ENCODE measurements at places on chromosomes 2 and 18. TPM values are rescaled to one million over a fixed set of nuclear protein-coding genes. Genes with fewer than 3 reads are reported as not detected.

The LRPPRC gene
- 99.1 TPM for total RNA-seq

The UGT1A5 gene
- total RNA-seq = not detected

DNA sequence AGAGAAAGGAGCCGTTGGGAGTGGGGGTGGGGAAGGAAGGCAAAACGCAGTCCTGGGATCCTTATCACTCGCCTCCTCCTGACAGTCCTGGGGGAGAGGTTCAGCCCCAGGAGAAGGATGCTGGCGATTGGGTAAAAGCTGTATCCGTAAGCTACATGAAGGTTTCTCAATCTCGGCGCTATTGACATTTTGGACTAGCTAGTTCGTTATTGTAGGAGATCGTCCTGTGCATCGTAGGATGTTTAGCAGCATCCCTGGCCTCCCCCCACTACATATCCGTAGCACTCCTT lies 511 bp upstream of the TP53I3 start:
- H3K4me1 ChIP-seq = peaks cover 4% of the 10 kb centered on the region
- H3K36me3 ChIP-seq = no peaks in the 10 kb centered on the region
- H3K27ac ChIP-seq = peak overlapping the region; percentile 96
- no peaks in the 10 kb centered on the region for H3K27me3 ChIP-seq

- no peaks in the 10 kb centered on the region for H3K4me1 ChIP-seq
- DNase-seq = no peak
Measured at GRCh38 chr18:12777500-12777944, 74.7 kb downstream of the PSMG2 start.

The NAT8 gene
- total RNA-seq = 0.62 TPM

- no peak overlapping the region for H3K27ac ChIP-seq
- no peaks in the 10 kb centered on the region for H3K27me3 ChIP-seq
- DNase-seq = no peak
- H3K36me3 ChIP-seq = no peaks in the 10 kb centered on the region
Measured at GRCh38 chr2:8458503-8459459, 223.1 kb upstream of the ID2 start.

DNA sequence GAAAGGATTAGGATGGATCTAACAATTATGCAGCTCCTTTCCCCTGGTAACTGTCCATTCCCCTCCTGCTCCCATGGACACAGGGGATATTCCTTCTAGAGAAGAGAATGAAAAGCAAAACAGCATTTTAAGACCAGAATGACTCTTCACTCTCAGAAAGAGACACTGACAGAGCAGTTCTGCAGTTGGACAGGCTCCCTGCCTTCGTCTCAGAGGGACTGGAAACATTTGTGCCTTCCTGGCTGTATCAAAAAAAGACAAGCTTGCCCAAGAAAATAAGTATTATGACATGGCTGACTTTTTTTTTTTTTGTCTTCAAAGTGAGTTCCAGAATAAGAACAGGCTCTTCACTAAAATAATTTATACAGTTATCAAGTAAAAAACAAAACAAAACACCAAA lies 9.5 kb downstream of the PID1 start:
- H3K4me1 ChIP-seq = no peaks in the 10 kb centered on the region
- H3K27ac ChIP-seq = no peak overlapping the region
- no peaks in the 10 kb centered on the region for H3K36me3 ChIP-seq
- H3K27me3 ChIP-seq = no peaks in the 10 kb centered on the region
- H3K4me3 ChIP-seq = no peak overlapping the region
- no peak for DNase-seq

DNA sequence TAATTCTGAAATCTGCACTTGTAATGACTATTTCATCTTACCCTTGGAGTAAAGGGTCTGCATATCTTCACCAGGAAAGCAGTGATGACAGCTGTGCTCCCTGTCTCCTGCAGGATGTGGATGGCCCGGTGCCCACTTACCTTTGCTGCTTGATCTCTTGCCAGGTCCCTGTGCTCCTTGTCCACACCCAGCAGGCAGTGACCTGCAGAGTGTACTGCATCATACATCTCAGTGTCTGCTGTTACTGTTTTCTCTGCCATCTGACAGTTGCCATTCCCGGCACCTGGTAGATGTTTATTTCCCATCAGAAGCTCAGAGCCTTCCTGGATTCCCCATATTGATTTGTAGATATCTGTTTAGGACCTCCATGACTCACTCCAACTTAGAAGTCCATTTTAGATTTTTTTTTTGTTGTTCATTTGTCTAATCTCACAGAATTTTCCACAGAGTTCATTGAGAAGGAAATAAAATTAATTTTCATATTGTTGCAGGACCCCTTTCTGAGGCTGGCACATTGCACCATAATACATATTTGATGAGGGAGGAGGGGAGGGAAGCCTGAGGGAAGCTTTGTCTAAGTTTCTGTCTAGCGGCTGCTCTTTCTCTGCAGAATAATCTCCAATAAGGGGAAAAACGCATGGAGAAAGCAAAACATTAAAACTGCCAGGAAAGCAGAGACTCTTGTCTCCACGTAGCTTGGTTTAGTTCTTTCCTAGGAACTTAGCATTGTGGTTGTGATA lies 697.5 kb upstream of the RAB6C start:
- DNase-seq = no peak
- no peaks in the 10 kb centered on the region for H3K36me3 ChIP-seq
- H3K27ac ChIP-seq = no peak overlapping the region
- H3K4me1 ChIP-seq = no peaks in the 10 kb centered on the region

DNA sequence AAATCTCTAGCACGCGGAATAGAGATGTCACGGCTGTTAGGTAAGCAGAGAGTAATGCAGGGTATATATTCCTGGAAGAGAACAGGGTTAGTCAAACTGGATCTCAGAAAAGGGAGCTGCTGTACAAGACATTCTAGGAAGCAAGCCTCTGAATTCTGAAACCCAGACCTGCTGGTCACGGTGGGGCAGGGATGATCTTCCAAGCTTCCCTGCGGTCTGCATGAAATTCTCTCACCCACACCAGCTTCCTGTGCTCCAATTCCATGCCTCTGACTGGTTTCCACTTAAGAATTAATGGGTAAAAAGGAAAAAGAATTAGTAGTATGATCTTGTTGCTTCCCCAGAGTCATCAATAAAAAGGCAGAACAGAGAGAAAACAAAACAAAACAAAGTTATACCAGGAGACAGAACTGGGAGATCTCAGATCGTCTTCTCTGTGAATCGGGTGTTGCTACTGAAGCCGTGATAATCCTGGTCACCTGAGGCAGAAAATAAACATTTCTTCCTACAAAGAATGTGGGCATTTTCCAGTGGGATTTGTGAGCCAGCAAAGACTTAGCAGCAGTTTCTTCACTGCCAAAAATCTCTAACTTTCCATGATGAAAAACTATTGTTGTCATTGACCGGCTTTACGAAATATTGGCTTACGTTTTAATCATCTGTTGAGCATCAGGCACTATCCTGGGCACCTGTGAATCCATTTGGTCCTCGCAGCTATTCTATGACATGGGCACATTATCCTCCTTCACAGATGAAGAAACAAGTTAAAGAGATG lies 5.3 kb upstream of the CYP27C1 start:
- H3K4me3 ChIP-seq = no peak overlapping the region
- H3K27me3 ChIP-seq = no peaks in the 10 kb centered on the region
- no peak overlapping the region for H3K27ac ChIP-seq
- no peak for DNase-seq
- H3K36me3 ChIP-seq = no peaks in the 10 kb centered on the region
- H3K4me1 ChIP-seq = no peaks in the 10 kb centered on the region

The CRYGC gene
- not detected for total RNA-seq

DNA sequence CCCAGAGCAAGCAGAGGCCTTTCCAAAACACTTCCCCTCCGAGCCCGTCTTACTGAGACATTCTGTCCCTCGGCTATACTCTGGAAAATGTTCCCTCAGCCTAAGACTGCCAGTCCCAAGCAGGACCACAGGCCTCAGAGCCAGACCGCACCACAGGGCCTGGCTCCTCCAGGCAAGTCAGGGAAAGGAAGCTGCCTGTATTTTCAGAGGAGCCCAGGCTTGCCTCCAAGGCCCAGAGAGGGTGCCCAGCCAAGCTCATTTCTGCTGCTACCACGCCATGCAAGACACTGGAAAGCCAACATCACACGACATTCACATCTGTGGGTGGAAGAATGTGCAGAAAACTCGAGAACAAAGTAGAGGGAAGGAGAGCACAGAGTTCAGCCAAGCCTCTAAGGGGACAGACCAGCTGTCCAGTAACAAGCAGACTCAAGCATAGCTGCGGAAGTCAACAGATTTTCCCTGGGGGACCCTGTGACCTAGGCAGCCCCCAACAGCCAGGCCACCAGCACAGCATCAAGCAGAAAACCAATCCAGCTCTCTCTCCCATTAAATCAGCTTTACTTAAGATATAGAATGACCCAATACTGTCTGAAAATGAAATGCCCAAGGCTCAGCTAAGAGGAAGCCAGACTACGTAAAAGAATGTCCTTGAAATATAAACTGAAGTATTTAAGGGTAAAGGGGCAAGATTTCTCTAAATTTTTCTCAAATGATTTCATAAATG lies 123.9 kb downstream of the ZFP36L2 start:
- peak overlapping the region; percentile 77 for H3K27ac ChIP-seq
- no peaks in the 10 kb centered on the region for H3K27me3 ChIP-seq
- no peak overlapping the region for H3K4me3 ChIP-seq
- no peaks in the 10 kb centered on the region for H3K36me3 ChIP-seq
- no peaks in the 10 kb centered on the region for H3K4me1 ChIP-seq
- no peak for DNase-seq

- no peak for DNase-seq
- no peak overlapping the region for H3K4me3 ChIP-seq
- H3K4me1 ChIP-seq = no peaks in the 10 kb centered on the region
- H3K27me3 ChIP-seq = no peaks in the 10 kb centered on the region
- no peaks in the 10 kb centered on the region for H3K36me3 ChIP-seq
- no peak overlapping the region for H3K27ac ChIP-seq
Measured at GRCh38 chr2:231332388-231332787, 63.1 kb upstream of the B3GNT7 start.

GRCh38 chr18:67428158-67428557 lies 88.4 kb downstream of the DSEL start:
- no peaks in the 10 kb centered on the region for H3K27me3 ChIP-seq
- H3K27ac ChIP-seq = no peak overlapping the region
- no peak overlapping the region for H3K4me3 ChIP-seq
- no peaks in the 10 kb centered on the region for H3K36me3 ChIP-seq
- no peak for DNase-seq

The POTEC gene
- total RNA-seq = not detected

The TPO gene
- not detected for total RNA-seq

DNA sequence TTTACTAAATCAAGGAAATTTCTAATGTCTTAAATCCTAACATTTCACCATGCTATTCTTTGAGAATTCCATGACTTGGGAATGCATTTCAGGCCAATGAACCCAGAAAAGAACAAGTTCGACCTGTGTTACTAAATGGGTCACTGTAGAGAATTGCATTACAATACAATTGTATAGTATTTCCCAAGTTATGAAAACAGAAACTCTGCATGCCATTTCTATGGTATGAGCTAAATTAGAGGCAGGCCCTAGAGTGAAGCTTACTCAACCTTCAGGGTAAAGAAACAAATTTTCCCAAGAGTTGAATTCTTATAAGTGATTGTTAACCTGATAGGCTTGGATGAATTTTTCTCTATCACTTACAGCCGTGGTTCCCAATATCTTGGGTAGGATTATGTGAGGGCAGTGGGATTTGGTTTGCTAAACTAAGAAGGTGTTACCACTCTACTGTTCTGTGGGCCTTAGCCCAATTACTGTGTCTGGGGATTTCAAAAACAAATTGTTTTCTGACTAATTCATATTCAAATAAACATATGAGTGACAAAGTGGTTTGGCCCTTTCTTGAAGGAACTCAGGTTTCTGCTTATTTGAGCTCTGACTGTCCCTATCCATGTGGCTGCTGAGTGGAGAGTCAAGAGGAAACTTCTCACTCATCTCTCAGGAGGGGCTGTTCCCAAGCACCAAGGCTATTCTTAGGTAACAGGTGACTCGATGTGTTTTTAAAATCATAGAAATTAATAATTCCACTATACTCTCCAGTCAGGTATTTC lies 11.2 kb upstream of the SERPINB7 start:
- H3K4me1 ChIP-seq = no peaks in the 10 kb centered on the region
- DNase-seq = no peak
- H3K4me3 ChIP-seq = no peak overlapping the region
- no peak overlapping the region for H3K27ac ChIP-seq

DNA sequence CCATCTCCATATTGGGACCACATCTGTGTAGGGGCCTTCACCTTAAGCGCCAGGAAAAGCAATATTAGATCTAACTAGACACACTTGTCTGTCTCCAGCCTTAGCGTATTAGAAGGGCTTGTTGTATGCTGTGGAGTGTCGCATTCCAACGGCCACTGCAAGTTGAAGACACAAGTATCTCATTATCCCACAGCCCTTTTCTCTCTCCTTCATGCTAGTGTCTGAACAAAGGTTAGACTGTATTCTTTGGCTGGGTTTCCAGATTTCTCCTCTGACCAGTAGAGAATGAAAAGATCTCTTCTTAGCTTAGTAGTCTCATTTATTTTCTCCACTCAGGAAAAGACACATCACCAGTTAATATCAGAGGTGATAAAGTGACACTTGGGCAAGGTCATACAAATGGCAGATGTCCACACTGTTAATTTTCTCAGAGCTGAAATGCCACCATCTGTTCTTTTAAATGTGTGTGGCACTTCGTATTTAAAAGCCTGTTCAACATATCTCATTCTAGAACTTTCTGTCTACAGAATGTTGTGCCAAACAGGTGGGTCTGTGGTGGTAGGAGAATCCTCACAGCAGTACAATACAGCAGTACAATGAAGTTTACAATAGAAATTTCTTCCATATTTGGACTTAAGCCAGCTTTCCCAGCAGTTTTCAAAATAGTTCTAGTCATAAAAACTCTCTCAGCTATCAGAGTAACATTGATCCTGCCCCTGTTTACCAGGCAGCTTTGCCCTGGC lies 94.0 kb upstream of the ITGA6 start:
- no peak overlapping the region for H3K4me3 ChIP-seq
- H3K36me3 ChIP-seq = no peaks in the 10 kb centered on the region
- H3K4me1 ChIP-seq = no peaks in the 10 kb centered on the region

- DNase-seq = no peak
Measured at GRCh38 chr2:46171996-46172546, 125.1 kb upstream of the EPAS1 start.

The ATP6V1B1 gene
- not detected for total RNA-seq

DNA sequence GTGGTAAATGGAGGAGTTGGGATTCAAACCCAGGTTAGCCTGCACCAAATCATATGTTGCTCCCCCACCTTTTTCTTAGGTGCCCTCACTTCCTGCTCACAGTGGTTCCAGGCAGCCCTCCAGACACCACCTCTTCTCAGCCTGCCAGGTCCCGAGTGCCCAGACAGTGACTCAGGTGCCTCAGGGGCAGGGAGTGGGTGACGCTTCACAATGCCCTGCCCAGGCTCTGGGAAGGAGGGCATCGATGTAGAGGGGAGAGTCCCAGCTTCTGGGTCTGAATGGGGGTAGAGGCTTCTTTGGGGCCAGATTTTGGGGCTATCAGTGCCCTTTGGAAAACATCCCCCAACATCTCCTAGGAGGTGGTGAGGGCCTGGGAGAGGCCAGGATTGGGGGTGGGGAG lies 5.2 kb upstream of the DNAJB2 start:
- H3K27me3 ChIP-seq = no peaks in the 10 kb centered on the region
- H3K4me3 ChIP-seq = no peak overlapping the region
- peak overlapping the region; percentile 61 for H3K27ac ChIP-seq
- no peaks in the 10 kb centered on the region for H3K36me3 ChIP-seq
- H3K4me1 ChIP-seq = peaks cover 10% of the 10 kb centered on the region

- DNase-seq = no peak
- H3K36me3 ChIP-seq = no peaks in the 10 kb centered on the region
- no peaks in the 10 kb centered on the region for H3K4me1 ChIP-seq
- H3K27me3 ChIP-seq = no peaks in the 10 kb centered on the region
Measured at GRCh38 chr2:138596403-138596802, 94.8 kb downstream of the SPOPL start.
